ENCODE measurements at places on chromosomes 5 and 9.
A peak's percentile ranks its signal among the peaks of the same experiment; 100 is the strongest.

DNA sequence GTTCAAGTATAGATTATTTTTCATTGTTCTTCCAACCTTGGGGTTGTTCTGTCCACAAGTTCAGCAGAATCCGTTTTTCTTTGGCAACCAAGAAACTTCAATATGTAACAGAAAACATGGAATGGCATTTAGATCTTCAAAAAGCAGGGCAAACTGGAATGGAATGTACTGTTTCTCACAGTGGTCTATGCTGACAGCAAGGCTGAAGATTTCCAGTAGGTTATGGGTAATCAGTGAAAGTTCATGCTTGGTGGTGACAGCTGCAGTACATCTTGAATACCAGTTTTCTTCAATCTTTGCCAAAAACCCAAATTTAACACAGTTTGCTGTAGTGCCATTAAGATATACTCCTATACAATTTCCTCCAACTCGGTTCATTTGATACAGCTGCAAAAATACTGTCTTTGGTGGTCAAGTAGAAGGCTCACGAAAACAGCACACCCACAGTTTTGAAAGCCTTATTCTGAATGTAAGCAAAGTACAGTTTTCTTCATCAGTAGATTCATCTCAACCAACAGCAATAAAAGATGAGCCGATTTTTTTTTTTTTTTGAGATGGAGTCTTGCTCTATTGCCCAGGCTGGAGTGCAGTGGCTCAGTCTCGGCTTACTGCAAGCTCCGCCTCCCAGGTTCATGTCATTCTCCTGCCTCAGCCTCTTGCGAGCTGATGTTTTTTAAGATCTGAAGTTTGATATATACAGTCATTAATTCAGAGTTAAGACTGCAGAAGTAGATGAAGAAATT, 4.9 kb downstream of the TRIM52 start:
- no peak for DNase-seq

DNA sequence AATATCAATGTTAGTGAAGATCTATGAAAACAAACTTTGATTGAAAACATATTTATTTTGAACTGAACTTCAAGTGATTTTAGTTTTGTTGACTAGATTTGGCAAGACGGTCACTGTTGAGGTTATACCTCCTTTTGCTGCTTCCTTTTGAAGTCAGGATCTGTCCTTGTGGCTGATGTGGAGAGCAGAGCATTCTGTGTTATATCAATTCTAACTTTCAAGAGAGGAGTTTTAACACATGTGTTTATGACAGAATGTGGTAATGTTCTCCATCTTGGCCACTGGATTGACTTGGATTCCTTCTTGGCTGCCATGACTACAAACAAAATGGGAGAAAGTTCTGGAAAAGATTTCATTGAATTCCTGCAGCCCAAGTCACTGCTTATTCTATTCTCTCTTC, 104.0 kb upstream of the ACTBL2 start:
- DNase-seq: no peak

GRCh38 chr9:4050916-4051315, 249.0 kb downstream of the GLIS3 start:
- DNase-seq: no peak

GRCh38 chr9:106575823-106576222, 287.1 kb upstream of the ZNF462 start:
- no peak for DNase-seq

GRCh38 chr5:86665984-86666760, 48.4 kb downstream of the COX7C start:
- no peak for DNase-seq

GRCh38 chr5:14249258-14250082, 106.3 kb downstream of the TRIO start:
- DNase-seq: no peak

DNA sequence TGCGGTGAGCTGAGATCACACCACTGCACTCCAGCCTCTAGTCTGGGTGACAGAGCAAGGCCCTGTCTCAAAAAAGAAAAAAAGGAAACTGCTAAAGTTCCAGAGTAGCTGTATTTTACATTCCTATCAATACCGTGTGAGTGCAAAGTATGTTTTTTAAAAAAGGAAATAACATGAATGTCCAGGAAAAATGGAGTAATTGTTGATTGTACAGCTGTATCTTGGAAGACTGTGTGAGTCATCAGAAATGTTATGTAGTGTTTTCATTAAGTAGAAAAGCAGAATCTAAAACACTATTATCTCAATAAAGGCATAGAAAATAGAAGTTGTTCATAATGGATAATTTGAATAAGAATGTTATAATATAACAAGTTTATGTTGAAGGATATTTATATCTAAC, 53.9 kb downstream of the ZCCHC7 start:
- peak; percentile 36 for DNase-seq

GRCh38 chr9:89532944-89533343, 35.0 kb upstream of the SEMA4D start:
- no peak for DNase-seq

DNA sequence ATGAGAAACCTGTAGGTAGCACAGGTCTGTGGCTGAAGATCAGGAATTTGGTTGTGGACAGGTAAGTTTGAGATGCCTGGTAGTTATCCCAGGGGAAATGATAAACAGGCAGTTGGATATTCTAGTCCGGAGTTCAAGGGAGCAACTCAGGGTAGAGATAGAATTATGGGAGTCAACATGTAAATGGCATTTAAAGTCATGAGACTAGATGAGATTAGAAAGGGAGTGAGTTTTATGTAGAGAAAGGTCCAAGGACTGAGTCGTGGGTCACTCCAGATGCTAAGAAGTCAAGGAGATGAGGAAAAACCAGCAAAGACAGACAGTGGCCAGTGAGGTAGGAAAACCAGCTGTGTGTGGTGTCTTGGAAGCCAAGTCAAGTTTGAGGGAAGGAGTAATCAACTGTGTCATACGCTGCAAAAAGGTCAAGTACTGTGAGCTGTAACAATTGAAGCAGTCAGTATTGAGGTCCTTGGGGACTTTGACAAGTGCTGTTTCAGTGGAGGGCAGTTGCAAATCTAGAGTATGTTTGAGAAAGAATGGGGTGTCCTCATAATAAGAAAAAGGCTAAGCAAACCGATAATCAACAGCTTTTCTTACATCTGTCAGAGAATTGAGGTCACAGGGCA, 18.2 kb downstream of the GNPDA1 start:
- no peak for DNase-seq

GRCh38 chr9:135376511-135377265, 102.9 kb upstream of the PPP1R26 start:
- DNase-seq: no peak

DNA sequence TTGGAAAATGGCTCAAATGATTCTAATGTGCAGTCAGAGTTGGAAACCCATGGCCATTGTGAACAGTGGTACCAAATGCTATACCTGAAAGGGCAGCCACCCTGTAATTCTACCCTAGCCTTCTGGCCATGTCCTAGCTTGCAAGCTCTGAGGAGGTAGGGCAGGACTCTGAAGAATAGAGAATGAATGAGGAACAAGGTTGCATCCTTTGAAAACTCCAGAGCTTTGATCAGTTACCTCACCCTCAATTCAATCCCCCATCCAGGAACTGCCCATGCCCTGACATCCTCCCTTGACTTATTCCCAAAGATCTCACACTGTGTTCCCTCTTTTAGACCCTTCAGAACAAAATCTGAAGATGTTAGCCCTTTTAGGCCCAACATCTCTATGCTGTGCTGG, 17.8 kb upstream of the ERMP1 start:
- DNase-seq: no peak

- no peak for DNase-seq
These were observed 538.9 kb downstream of the BNC2 start for GRCh38 chr9:16331527-16331926.

- peak; percentile 33 for DNase-seq
These were observed 12.6 kb upstream of the TCF7 start for GRCh38 chr5:134101686-134102439.
